ENCODE measurements at places on chromosomes 2 and 18.

- no peak for DNase-seq
These were observed 41.6 kb downstream of the GLI2 start for GRCh38 chr2:120777170-120777751.

DNA sequence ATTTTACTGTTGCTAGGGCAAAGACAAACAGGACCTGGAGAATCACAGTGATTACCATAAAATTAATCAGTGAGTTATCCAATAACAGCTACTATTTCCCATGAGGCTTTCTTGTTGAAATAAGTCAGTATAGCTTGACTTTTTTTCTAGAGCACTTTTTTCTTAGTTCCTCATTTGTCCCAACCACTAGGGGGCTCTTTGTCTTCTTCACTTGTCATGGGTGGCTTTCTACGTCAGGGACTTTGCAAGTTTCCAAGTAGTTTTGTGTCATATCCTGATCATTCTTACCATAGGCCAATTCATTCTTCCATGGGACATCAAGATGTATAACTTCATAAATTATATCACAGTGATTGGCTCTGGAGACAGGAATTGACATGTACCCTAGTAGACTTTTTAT lies 1019.6 kb upstream of the PIK3C3 start:
- DNase-seq: no peak

GRCh38 chr18:68854786-68855391 lies 57.0 kb downstream of the CCDC102B start:
- no peak for DNase-seq

DNA sequence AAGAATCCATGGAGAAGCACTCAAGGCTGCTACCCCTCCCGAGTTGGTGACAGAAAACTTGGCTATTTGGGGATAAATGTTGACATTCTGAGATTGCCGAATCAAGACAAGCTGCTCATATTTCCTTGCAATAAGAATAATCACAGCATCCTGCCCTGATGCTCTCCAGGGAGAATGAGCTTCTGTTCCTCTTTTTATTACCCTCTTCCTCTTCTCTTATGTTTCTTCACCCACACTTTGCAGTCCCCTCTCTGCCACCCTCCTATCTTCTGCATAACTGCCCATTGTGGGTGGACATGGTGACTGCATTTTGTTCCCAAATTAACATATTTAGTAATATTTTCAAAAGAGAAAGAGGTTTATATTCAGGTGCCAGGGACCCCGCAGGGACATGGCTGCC lies 11.9 kb upstream of the MSGN1 start:
- DNase-seq: peak; percentile 23

GRCh38 chr2:231632559-231633142 lies 40.0 kb downstream of the TEX44 start:
- DNase-seq: no peak

- peak; percentile 38 for DNase-seq
These were observed 175.3 kb downstream of the RPIA start for GRCh38 chr2:88866756-88867155.

DNA sequence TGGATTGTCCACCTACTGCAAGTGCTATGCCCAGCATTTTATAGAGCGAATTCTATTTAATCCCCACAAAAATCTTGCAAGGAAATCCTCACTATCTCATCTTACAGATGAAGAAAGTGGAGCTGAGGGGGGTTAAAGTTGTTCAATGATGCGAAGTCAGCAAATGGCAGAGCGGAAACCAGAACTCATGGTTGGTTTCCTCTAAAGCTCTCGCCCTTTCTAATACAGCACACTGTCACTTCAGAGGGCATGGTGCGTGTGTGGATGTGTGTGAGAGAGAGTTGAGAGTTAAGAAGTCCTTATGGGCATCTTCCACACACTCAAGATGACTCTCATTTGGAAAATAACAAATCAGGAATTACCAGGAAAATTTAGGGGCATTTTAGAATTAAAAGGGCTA lies 78.4 kb downstream of the TGFA start:
- peak; percentile 18 for DNase-seq
